NCI-H510A (cell line): ENCODE measurements at places on chromosomes 13 and 19.

DNA sequence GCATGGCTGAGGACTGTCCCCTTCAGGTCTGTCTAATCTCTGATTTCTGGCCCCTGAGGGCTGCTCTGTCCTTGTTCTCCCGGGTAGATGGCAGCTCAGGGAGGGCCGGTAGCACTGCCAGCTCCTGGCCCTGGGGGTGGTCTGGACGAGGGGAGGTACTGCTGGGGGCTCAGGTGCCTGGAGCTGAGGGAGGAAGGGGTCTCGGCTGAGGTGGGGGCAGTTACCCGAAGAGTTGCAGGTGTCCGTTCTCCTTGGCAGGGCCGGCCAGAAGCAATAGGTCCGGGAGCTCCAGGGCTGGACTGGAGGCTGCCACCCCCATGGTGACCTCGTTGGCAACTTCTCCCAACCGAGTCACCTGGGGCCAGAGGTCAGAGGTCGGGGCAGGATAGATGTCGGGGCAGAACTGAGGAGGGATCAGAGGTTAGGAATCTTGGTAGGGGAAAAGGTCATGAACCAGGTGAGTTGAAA, 1.2 kb upstream of the EMC10 start:
- no peak for DNase-seq

DNA sequence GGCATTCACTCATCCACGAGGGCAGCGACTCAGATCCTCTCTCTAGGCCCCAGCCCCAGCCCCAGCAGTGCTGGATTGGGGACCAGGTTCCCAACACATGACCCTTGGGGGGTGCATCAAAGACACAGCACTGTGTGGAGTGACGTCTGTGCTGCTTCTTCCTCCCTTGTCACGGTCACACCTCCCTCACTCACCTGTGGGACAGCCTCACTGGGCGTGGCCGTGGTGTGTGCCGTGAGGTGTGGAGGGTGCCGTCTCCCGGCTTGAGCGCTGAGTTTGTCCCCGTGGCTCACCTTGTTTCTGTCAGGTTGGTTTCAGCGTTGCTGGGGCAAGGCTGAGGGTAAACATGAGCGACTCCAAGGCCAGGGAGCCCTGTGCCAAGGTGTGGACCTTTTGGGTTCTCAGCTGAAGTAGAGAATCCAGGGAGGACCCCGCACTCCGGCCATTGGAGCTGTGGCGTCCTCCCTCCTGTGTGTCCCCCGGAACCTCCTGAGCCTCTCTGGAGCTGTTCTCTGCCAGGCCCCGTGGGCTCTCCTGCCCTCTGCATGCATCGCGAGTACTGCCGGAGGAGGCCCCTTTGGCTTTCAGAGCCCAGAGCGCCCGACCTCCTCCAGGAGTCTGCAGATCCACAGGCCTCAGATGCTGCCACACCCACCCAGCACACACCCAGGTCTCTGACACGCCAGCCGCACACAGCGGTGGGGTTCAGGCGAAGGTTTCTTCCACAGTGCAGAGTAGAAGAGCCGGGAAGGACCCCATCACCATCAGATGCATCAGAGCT, 33.6 kb downstream of the CSNK1G2 start:
- DNase-seq, result no peak

DNA sequence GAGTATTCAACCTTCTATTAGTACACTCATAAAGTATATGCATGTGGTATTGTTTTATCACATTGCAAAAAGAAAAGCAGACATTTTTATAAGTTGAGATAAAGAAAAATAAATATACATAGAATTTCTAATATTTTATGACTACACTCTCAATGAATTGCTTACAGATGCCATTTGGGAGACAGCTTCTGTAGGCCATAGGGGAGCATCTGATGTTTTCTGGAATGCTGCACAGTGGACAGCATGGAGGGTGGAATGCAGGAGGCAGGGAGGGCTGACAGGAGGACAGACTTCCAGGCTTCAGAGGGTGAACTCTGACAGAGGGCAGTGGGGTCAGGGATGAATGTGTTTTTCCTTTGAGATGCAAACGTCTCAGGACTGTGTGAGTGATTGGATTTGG, 45.8 kb downstream of the MIPEP start:
- no peak for DNase-seq

DNA sequence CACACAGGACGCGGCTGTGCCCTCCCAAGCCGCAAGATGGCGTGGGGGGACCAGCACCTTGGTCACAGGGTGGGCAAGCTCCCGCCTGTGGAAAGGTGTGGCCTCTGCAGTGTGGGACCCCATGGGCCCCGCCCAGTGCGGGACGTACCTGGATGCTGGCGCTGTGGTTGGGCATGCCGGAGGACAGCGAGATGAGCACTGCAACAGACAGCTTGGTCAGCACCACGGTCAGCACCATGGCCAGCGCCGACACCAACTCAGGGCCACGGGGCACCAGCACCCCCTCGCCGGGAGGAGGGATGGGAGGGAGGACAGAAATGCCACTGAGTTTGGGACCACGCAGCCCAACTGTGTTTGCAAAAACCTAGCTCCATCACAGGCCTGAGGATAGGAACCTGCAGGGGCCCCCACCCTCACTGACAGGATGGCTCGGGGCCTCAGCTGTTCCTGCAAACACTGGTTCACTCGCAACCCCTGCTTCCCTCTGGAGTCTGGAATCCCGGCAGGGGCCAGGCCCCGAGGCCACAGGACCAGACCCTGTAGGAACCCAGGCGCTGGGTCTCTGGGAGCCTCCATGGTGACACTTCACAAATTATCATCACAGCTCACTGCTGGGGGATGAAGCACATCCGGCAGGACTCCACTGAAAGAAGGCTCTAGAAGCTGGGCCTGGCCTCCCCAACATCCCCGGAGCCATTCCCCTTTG, 27.1 kb downstream of the IZUMO4 start:
- DNase-seq, result no peak

- DNase-seq, result no peak
Observed at GRCh38 chr13:44294876-44295275, 78.7 kb upstream of the SERP2 start.

- DNase-seq, result no peak
Observed at GRCh38 chr13:58587183-58587582, 955.6 kb downstream of the PCDH17 start.

- DNase-seq, result peak; percentile 23
Observed at GRCh38 chr19:10918359-10918758, 10.1 kb downstream of the YIPF2 start.

DNA sequence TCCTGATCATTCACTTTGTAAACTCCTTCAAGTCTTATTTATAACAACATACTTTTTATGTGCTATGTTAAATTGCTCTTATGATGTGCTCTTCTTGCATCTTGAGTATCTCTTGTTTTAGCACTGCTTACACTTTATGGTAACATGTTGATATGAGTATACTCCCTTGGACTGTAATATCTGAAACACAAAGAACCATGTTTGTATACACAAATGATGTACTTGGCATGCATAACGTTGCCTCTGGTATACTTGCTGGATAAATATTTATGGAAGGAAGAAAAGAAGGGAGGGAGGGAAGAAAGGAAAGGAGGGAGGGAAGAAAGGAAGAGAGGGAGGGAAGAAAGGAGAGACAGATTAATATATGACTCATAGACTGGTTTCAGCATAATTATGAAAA, 333.2 kb downstream of the PCDH9 start:
- DNase-seq, result no peak

DNA sequence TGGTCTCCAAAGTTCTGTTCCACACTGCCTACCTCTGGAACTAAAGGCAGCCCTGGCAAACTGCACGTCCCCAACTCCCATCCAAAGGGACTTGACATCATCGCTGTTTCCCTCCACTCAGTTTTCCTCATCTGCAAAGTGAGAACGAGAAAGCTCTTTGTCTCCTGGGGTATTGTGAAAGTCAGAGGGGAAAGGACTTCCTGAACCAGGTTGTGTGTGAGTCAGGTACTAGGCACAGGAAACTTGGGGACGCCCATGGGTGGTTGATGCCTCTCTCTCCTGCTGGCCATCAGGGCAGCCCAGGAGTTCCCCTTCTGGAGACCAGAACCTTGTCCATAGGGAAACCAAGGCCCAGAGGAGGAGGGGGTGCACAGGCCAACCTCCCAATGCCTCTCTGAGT, 4.7 kb downstream of the CRLF1 start:
- DNase-seq, result no peak

- DNase-seq, result no peak
Observed at GRCh38 chr13:76692346-76692745, 193.9 kb downstream of the KCTD12 start.

DNA sequence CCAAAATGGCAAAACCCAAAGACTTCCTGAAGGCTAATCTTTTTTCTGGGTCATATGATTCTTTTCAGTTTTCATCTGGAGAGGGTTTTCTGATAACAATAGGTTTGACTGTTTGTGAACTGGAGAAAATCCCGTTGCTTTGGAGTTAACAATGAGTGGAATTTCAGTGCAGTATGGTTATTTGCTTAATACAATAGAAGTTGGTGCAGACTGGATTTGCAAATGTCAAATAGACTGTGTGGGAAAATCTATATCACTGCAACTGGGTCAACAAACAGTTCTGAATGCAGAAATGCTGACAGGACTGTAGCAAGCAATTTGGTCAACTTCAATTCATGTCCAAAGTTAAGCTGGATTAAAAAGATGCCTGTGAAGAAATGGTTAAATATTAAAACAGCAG, 267.5 kb upstream of the ARGLU1 start:
- no peak for DNase-seq

GRCh38 chr13:25571237-25571636, 199.5 kb downstream of the ATP8A2 start:
- no peak for DNase-seq

DNA sequence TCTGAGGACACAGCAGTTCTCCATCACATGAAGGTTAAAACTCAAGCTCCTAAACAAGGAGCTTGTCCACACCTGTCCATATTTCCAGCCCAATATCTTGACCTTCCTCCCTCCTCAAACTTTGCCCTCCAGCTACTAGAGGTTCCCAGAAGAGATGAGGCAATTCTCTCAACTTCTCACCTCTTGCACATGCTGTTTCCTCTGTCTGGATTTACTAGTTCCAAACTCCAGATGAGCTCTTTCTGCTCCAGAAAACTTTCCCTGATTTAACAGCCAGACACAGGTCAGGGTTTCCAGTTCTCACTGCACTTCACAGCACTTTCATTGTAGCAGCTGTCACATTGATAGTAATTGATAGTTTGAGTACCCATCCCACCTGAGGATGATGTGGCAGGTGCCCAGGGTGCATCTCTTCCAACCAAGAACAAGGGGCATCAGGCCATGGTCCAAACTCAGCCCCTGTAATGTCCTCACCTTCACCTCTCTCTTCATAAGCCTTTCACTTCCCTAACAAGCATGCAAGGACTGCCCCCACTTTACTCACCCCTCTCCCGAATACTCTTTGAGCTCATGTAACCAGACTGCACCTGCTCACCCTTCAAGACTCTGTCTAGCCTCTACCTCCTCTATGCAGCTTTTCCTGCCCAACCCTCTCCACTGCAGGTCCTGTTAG, 3.0 kb upstream of the WDFY2 start:
- no peak for DNase-seq

GRCh38 chr19:15337202-15337601, 4.9 kb upstream of the BRD4 start:
- no peak for DNase-seq

GRCh38 chr13:112102243-112102642, 35.3 kb downstream of the SOX1 start:
- no peak for DNase-seq

GRCh38 chr19:36420961-36421748, 2.7 kb upstream of the ZFP82 start:
- peak; percentile 6 for DNase-seq

- no peak for DNase-seq
Observed at GRCh38 chr13:35744566-35745178, 268.2 kb upstream of the MAB21L1 start.

GRCh38 chr19:13892870-13893269, 13.0 kb downstream of the BRME1 start:
- DNase-seq, result no peak
